ENCODE measurements at places on chromosomes 1 and 21. TPM values are rescaled to one million over a fixed set of nuclear protein-coding genes. Genes with fewer than 3 reads are reported as not detected.

The COX20 gene
- polyA plus RNA-seq, result 51.9 TPM

The BCAN gene
- polyA plus RNA-seq, result 0.03 TPM

The B3GALT6 gene
- polyA plus RNA-seq, result 17.9 TPM

The IKBKE gene
- 12.4 TPM for polyA plus RNA-seq

The ABCA4 gene
- polyA plus RNA-seq, result 0.02 TPM

The KCNE1 gene
- polyA plus RNA-seq, result 0.45 TPM

The TSSK3 gene
- 0.35 TPM for polyA plus RNA-seq

The LAX1 gene
- polyA plus RNA-seq, result not detected

The GJC2 gene
- polyA plus RNA-seq, result 1.3 TPM

The RNU1-3 gene
- not detected for polyA plus RNA-seq

The CD247 gene
- polyA plus RNA-seq, result not detected

The LINGO4 gene
- polyA plus RNA-seq, result not detected

DNA sequence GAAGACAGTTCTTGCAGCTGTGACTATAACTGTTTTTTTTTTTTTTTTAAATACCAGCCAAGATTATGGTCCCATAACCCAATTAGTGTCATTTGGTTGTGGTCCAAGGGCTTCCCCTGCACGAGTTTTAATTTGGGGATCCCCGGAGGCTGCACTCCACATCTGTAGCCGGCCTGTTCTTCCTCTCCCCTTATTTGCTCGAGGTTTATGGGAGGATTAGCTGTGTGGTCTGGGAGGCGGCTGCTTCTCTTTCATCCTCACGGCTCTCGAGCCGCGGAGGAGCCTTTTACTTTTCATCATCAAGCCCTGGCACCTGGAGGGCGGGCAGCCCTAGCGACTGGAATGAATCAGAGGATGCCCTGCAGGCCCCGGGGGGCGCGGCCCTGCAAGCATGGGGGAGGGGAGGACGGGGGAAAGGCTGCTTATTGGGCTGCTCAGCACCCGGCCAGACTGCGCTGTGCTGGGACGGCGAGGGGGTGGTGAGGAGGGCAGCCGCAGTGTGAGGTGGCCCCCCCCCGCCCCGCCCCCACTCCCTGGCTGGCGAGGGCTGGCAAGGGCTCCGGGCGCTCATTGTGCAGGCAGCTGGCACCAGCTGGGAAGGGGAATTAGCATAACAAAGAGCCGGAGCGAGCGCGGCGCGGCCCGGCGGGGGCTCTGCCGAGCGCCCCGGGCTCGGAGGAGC lies 18.5 kb downstream of the SERTAD4 start:
- DNase-seq, result no peak

- DNase-seq, result no peak
Measured at GRCh38 chr1:183218971-183219615, 33.0 kb downstream of the LAMC2 start.

GRCh38 chr1:67780637-67781036 lies 52.6 kb downstream of the GNG12 start:
- DNase-seq, result no peak

DNA sequence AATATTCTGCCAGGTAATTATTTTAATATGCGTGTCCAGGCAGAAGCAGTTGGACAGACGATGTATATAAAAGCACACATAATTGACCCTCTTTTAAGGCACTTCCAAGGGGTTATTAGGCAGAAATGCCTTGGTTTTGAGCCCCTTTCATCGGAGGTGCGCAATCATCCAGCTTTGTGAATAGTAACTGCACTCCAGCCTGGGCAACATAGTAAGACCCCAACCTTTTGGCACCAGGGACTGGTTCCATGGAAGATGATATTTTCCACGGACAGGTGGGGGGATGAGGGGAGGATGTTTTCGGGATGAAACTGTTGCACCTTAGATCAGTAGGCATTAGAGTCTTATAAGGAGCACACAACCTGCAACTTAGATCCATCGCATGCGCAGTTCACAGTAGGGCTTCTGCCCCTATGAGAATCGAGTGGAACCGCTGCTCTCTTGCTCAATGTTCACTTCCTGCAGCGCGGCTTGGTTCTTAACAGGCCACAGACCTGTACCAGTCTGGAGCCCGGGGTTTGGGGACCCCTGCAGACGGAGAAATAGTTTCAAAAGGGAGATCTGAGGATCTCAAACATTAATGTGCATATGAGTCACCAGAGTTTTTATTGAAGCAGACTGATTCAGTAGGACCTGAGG lies 1.8 kb upstream of the MCOLN2 start:
- peak; percentile 14 for DNase-seq

DNA sequence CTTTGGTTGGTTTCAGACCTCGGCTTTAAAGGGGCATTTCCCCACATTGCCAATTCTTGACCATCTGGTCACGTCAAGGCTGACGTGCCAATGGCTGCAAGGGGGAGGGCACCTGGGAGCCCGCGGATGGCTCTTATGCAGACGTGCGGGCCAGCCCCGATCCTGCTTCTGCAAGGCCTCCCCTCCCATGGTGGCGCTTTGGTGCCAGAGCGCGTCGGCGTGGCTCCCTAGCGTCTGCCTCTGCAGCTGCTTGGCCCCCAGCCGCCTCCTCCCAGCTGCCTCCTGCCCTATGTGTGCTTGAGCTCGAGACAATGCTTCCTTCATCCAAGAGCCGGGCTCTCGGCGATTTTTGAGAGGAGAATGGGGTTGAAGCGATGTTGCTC lies 29.1 kb downstream of the SKI start:
- peak; percentile 76 for DNase-seq

GRCh38 chr1:41868241-41868998 lies 50.3 kb downstream of the HIVEP3 start:
- no peak for DNase-seq

GRCh38 chr1:7382971-7383370 lies 388.1 kb upstream of the VAMP3 start:
- DNase-seq, result no peak

DNA sequence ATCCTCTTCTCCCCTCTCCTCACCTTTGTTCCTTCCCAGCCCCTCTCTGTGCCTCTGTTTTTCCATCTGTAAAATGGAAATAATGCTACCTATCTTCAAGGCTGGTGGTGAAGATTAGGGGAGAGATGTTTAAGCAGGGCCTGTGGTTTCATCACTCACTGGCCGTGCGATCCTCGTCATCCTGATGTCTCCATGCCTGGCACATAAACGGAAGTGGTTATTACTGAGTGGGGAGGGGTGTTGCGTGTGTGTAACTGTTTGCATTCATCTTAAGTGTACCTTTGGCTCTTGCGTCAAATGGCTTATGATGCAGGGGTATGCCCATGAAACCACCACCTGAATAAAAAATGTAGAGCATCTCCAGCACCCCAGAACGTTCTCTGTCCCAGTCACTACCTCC lies 17.2 kb upstream of the C1QA start:
- DNase-seq, result no peak

DNA sequence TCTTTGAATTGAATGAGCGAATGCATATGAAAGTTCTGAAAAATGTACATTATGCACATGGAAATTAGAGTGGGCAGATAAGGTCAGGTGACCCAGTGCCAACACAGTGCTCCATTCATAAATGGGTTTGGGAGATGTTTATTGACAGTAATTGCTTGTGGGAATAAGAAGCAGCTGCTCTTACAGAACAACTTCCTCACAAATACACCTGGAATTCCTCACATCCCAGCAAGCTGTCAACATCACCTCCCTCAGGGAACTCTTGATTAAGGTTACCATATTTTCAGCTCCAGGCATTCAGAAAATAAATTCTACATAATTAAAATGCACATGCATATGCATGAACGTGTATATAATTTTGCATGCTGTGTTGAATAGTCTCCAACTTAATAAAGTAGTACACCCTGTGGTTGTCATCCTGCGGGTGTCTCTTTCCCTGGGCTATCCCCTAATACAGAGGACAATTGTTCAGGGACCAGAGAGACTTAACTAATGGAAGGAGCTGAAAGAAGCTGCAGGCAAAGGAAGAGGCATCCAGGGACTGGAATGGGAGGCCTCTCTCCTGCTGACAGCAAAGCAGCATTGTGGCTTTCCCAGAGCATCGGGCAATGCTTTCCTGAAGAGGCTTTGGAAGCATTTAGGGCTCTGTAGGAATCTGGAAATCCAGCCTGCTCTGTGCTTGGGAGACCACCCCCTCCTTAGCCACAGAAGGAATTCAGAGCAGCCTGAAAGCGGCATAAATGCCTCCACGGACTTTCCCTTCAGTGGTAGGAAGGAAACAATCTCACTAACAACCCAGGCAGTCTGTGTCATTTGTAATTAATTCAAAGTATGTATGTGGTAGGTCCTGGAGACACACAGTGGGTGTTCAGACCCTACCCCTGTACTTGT lies 55.2 kb upstream of the GNG12 start:
- no peak for DNase-seq

DNA sequence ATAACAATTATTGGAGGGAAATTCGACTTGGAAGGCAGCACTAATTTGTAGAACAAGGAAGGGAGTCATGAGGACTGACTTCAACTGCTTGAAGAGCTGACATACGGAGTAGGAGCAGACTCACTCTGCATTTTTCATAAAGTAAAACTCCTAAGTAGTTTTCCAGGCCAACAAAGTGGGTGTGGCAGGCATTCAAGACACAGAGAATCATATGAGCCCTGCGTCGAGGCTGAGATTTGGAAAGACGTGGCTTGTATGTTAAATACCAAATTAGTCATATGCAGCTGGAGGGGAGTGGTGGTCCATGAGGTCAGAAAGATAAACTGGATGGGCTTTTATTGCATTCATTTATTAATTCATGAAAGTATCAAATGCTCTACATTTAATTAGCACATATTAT lies 255.7 kb upstream of the JUN start:
- peak; percentile 31 for DNase-seq

DNA sequence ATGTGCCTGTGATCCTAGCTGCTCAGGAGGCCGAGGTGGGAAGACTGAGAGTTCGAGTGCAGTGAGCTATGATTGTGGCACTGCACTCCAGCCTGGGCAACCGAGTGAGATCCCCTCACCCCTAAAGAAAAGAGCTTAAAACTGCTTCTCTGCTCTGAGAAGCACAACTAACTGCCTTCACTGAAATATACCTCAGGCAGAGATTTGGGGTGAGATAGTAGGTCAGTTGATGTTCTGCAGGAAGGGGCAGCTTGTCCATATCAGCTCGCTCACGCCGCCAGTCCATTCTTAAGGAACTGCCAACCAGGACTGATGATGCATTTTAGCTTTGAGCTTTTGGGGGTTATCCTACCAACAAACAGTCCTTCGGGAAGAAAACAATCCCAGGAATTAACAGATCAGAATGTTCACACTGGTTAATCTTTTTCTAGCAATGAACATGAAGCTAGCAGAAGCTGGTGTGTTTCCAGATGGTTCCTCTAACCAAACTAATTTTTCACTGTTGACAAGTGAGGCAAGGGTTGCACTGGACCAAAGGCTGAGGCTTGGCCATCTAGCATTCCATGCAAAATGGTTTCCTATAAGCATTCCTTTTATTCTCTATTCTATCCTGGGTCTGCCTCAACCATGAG lies 31.6 kb downstream of the LHX4 start:
- peak; percentile 71 for DNase-seq

DNA sequence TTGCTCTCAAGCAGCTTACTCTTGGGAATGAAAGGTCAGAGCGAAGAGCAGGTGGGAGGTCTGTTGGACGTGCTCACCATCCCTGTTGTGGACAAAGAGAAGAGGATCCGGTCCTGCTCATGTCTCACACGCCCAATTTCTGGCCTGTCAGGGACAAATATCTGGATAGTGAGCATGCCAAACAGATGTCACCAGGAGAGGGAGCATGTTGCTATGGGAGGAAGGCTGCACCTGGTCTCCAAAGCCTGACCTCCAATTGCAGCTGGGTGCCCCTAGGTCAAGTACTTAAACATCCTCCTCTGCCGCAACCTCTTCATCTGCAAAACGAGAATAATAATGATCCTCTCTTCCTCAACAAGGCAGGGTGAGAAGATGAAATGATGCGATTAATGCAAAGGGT lies 53.4 kb downstream of the DMRTA2 start:
- no peak for DNase-seq

GRCh38 chr1:206030714-206031113 lies 7.0 kb upstream of the CTSE start:
- DNase-seq, result peak; percentile 58

- no peak for DNase-seq
Measured at GRCh38 chr1:183346276-183346732, 71.9 kb downstream of the NMNAT2 start.

GRCh38 chr1:185562461-185563359 lies 171.5 kb upstream of the HMCN1 start:
- DNase-seq, result no peak

DNA sequence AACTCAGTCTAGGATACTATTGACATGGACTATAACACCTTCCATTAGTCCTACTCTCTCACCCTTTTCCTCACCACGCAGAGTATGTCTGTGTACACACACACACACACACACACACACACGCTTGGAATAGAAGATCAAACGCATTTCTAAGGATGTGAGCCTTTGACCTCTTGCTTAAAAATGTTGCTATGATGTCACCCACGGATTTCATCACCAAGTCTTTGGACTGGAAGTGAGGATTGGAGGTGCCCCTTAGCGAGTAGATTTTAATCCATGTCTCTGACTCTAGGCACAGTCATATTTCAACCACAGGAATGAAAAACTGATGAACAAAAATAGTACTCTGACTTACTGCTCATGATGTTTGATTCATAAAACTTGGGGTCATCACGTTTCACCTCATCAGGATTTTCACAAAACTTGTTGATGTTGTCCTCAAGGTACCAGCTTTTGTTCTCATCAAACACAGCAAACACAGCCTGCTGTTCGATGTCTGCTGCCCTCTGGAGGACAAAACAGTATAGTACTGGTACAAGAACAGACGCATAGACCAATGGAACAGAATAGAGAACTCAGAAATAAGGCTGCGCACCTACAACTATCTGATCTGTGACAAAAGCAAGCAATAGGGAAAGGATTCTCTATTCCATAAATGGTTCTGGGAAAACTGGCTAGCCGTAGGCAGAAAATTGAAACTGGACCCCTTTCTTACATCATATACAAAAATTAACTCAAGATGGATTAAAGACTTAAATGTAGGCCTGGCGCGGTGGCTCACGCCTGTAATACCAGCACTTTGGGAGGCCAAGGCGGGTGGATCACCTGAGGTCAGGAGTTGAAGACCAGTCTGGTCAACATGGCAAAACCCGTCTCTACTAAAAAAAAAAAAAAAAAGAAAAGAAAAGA lies 39.9 kb downstream of the F5 start:
- DNase-seq, result peak; percentile 70

DNA sequence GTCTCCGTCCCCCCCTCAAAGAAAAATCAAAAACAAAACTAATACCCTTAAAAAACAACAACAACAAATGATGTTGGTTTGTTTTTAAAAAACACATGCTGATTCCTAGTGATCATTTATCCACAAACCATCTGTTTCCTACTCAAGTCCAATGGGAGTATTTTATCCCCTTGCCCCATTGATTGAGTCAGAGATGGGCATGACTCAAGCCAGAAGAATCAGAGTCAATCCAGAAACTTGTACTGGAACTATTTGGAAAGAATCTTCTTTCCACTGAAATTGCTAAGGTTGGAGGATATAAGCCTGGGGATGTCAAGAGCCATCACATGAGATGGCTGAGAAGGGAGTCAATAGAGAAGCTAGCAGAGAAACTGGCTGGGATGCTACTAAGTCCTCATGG lies 176.4 kb downstream of the MIS18A start:
- peak; percentile 4 for DNase-seq

GRCh38 chr21:45893740-45894449 lies 87.7 kb upstream of the COL6A1 start:
- DNase-seq, result no peak
